ENCODE measurements at places on chromosomes 6 and 20. TPM values are rescaled to one million over a fixed set of nuclear protein-coding genes. Genes with fewer than 3 reads are reported as not detected.

DNA sequence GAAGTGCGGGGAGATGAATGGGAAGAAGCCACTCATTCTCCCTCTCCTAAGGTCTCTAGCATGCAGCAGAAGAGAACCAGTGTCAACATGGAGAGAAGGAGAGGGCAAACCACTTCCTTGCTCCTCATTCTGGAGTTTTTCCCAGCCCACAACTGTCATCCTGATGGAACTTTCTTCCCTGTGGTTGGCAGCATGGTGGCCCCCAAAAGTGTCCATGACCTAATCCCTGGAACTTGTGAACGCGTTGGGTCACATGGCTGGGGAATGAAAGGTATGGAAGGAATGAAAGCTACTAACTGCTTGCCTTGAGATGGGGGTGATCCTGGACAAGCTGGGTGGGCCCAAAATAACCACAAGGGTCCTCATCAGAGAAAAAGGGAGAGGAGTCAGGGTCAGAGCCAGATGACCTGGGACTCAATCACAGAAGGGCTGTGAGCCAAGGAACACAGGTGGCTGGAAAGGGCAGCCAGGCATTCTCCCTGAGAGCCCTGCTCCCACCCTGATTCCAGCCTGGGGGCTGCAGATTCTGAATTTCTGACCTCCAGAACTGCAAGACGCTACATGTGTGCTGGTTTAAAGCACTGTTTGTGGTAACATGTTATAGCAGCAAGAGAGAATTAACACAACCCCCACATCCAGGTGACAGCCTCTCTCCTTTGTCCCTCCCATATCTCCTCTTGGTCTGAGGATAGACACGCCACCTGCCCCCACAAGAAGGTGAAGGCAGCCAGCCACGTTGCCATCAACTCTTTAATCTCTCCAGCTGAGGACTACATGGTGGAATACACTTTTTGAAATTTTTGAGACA, 63.2 kb downstream of the PYGB start:
- no peak for DNase-seq

DNA sequence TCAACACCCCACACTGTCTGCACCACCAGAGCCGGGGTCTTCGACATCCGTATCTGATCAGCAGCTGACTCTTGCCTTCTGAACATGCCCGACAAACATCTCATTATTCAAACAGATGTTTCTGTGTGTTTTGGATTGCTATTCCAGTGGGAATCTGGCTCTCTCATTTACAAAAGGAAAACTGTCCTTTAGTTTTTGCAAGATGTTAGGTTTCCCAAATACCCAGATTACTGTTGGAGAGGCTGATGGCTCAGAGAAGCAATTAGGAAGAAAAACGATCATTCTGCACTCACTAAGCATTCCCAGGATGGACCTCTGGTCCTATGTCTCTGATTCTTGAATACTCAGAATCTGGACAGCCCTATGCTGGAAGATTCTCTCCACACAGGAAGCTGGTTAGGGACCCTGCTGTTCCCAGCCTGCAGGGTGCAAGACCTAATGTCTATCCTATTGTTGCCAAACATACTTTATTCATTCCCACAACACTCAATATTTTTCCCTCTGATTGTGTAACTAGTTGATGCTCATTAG, 532.9 kb downstream of the CDH26 start:
- DNase-seq, result no peak

- DNase-seq, result no peak
These were observed 84.7 kb upstream of the PHACTR3 start for GRCh38 chr20:59519707-59520014.

DNA sequence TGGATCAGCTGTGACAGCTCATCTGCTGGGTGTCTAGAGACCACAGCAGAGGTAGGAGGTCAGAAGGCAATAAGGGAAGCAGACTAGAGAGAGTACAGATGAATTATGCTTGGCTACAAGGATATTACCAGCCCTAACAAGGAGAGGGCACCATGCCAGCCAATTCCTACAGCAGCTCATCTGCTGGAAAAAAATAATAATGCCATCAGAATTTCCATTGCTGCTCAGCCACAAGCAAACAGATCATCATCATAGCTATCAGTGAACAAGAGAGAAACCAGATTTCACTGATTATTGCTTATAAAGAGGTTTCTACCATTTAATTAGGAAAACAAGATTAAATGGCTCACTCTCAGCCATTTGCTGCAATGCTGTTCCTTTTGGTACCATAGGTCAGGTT, 66.5 kb downstream of the PSMG4 start:
- DNase-seq, result no peak

- no peak for DNase-seq
These were observed 55.2 kb downstream of the TIAM2 start for GRCh38 chr6:155050311-155050710.

DNA sequence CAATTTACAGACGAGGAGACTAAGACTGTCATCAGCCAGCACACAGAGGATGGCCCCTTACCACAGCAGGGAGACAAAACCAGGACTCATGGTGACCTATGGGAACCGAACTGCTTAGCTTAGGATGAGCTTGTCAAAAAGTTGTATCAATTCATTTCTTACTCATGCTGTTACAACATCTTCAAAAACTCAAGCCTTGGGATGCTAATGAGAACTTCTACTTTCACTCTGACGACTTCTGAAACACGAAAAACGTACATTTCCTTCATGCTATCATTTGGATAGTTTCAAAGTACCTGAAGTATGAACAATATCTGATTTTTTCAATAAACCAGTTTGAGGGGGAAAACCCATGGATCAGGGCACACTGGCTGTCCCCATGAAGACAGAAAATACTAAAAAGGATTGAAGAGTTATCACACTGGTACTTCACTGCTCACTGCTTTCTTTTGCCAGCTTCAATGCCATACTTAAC, 31.9 kb downstream of the HIVEP2 start:
- no peak for DNase-seq

DNA sequence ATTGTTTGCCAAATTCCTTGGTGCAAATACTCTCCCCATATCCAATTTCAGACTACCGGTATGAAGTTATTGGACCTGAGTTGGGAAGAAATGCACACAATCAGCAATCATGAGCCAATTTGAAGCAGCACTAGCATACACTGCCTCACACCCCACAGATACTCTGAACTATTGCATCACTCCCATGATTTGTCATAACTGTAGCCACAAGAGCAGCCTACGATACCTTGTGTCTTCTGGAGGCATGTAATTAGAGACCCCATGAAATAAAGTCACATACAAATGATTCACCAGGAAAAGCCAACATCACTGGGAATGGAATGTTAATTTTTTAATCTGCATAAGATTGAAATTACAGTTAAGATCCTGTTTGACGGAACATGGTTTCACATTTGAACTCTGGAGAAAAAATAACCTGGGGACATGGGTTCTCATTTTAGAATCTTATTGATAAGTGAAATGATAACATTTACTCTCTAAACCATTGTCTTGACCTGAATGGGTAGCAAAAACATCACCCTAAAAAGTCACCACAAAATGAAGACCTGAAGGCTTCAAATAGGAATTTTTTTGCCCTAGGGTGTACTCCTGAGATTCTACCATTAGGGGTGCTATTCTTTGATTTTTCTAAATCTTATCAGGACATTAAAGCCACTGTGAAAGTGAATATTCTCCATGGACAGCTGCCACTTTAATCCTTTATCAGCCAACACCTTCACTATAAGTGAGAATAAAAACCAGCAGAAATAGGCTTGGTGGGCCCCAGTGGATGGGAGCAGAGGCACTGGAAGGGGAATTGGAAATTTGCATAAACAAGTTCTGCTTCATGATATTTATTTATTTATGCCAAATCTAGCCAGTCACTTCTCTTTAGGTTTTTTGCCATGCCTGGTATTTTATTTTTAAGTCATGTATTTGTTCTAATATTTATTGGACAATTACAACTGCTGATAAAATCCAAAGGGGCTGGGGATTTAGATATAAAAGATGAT, 34.5 kb upstream of the HBS1L start:
- DNase-seq, result no peak

GRCh38 chr20:44914924-44915323, 5.1 kb downstream of the PABPC1L start:
- DNase-seq, result no peak

DNA sequence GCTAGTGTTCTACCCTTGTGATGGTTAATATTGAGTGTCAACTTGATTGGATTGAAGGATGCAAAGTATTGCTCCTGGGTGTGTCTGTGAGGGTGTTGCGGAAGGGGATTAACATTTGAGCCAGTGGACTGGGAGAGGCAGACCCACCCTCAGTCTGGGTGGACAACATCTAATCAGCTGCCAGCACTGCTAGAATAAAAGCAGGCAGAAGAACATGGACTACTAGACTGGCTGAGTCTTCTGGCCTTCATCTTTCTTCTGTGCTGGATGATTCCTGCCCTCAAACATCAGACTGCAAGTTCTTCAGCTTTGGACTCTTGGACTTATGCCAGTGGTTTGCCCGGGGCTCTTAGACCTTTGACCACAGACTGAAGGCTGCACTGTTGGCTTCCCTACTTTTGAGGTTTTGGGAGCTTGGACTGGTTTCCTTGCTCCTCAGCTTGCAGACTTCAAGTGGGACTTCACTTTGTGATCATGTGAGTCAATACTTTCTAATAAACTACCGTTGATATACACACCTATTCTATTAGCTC, 50.1 kb downstream of the SDHAF4 start:
- DNase-seq, result no peak

DNA sequence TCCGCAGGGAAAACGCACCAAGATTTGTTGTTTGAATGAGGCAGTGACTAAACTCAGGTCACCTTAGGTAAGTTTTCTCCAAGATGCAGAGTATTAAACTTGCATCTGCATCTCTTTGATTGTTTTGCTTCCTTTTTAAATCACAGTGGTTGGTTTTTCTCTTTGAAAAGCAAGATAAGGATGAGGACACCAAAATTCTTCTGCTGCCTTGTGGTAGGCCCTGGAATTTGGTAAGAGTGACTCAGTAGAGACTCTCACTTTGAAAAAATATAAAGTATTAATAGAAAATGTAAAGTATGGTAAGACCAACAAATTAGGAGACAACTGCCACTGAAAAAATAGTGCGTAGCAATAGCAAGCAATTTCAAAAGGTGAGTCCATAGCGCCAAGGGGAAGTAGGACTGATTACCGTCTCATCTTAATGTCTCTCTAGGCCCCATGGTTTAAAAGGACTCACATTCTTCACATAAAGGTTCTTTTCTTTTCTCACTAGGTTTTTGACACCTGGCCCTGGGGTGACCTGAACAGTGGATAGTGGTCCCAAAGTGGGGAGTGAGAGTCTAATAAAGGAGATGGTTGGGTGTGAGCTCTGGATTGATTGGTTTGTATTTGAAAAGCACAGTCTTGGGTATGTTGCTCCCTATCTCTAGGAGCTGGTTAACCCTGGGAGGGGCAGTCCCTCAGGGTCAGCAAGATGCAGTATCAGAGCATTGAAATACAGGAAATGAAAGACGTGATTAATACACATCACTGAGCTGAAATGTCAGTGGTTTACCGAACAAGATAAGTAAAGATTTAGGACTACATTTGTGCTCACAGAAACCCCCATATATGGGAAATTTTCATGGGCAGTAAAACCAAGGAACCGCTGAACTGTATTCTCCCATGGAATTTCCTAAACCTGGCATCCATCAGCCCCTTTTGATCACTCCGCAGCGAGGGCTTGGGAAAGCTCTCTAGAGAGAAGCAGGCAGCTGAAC, 221.2 kb downstream of the SLC24A3 start:
- no peak for DNase-seq

GRCh38 chr20:3716195-3716834, 3.9 kb upstream of the SIGLEC1 start:
- DNase-seq, result peak; percentile 35

- DNase-seq, result no peak
These were observed 584.0 kb downstream of the QKI start for GRCh38 chr6:163998496-163998895.

DNA sequence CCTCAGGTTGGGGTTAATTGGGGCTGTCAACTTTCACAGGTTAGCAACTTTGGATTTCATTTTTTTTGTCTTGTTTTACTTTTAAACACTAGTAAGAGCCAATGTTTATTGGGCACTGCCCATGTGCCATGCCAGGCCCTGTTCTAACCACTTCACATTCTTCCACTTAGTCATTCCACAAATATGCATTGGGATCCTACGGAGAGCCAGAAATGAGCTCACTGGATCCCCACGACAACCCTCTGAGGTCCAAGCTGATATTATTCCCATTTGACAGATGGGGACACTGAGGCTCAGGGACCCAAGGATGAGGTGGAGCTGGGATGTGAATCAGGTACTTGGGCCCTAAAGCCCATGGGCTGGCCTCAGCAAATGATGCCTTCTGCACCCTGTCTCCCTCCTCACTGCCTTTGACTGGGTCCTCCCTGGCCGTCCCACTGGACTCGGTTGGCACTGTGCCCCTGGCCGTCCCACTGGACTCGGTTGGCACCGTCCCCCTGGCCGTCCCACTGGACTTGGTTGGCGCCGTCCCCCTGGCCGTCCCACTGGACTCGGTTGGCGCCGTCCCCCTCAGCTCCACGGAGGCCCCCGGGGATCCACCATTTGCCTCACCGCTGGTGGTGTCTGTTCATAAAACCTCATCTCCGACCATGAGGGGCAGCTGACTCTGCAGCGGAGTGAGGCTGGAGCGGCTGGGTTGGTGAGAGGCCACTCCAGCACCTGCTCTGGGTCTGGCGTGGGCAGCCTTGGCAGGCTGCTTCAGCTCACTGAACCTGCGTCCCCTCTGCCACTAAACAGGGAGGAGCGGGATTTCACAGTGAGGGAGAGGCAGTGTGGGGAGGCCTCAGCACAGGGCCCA, 4.8 kb upstream of the PMEPA1 start:
- no peak for DNase-seq

- DNase-seq, result peak; percentile 59
These were observed 11.1 kb upstream of the SERINC3 start for GRCh38 chr20:44532981-44533331.

- DNase-seq, result no peak
These were observed 236.4 kb upstream of the PRDM1 start for GRCh38 chr6:105849746-105850145.

DNA sequence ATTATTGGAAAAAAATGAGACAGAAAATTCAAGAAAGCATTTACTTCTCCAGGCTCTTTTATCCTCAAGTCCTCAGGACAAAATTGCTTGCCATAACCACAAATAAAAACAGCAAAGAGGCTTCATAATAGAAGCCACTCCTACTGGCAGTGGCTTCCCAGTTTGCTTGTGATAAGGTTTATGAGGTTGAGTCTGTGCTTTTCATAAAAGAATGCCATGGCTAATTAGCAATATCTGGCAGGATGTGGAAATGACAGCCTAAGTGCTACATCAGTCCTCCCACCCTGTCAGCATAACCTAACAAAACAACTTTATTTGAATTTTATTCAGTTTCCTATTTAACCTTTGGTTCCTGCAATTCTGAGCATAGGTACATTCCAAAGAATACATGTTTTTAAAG, 80.9 kb upstream of the HTR1E start:
- no peak for DNase-seq

DEFB124 gene
- not detected for polyA plus RNA-seq

PABPC1L gene
- polyA plus RNA-seq, result 0.74 TPM

SPTLC3 gene
- 0.37 TPM for polyA plus RNA-seq

CALHM4 gene
- polyA plus RNA-seq, result not detected
